ENCODE measurements at places on chromosomes 3 and 15. TPM values are rescaled to one million over a fixed set of nuclear protein-coding genes. Genes with fewer than 3 reads are reported as not detected.
A peak's percentile ranks its signal among the peaks of the same experiment; 100 is the strongest.

GRCh38 chr3:139280027-139280671 is 63.7 kb upstream of the MRPS22 start:
- no peak for DNase-seq

DNA sequence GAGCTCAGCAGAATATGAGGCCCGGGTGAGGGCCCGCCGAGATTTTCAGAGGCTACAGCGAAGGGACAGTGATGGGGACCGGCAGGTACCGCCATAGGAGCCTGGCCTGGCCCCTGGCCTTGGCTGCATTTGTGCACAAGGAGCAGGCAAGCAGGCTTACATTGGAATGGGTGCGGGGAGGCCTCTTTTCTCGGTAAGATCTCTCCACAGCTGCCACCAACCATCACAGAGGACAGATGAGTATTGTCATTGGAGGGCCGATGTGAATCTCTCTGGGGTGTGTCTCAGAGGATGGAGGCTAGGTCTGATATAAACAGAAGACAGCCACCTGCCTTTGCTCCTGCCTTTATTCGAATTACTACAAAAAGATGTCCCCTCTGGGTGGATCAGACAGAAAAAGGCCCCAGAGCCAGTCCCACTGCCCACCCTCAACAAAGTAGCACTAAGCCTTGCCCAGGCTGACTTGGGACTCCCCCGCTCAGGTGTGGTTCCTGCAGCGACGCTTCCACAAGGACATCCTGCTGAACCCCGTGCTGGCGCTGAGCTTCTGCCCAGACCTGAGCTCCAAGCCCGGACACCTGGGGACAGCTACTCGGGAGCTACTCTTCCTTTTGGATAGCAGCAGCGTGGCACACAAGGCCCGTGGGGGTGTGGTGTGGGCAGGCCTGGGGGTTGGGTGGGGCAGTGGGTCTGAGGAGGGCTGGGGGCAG is 5.4 kb downstream of the VWA5B2 start:
- no peak for DNase-seq

OR5H1 gene
- not detected for total RNA-seq

- no peak for DNase-seq
Measured at GRCh38 chr15:43975326-43975725, 148.5 kb downstream of the WDR76 start.

GRCh38 chr3:58492494-58492905 is 604 bp downstream of the KCTD6 start:
- DNase-seq = peak; percentile 36

- DNase-seq = no peak
Measured at GRCh38 chr15:81910355-81911021, 135.3 kb downstream of the MEX3B start.

GRCh38 chr3:22117091-22117490 is 366.1 kb upstream of the ZNF385D start:
- no peak for DNase-seq

DNA sequence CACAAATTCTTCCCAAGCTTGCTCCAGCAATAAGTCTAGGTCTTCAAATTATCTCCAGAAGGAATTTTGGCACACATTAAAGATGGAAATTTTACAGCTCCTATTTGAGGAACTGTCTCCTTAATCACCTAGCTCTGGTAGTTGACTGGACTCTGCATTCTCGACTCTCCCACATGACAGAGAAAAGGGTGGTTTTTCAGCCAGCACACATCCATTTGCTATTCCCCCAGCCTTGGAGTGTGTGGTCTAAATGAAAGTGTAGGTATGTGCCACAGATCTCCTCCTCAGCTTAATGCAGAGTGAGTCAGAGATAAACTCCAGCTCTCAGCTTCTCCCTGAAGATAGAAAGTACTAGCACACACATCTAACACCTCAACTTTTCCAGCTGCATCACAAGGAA is 62.2 kb upstream of the ALCAM start:
- no peak for DNase-seq

- no peak for DNase-seq
Measured at GRCh38 chr3:84904212-84904611, 54.6 kb upstream of the CADM2 start.

GRCh38 chr3:14631101-14631497 is 20.5 kb upstream of the CCDC174 start:
- no peak for DNase-seq

DNA sequence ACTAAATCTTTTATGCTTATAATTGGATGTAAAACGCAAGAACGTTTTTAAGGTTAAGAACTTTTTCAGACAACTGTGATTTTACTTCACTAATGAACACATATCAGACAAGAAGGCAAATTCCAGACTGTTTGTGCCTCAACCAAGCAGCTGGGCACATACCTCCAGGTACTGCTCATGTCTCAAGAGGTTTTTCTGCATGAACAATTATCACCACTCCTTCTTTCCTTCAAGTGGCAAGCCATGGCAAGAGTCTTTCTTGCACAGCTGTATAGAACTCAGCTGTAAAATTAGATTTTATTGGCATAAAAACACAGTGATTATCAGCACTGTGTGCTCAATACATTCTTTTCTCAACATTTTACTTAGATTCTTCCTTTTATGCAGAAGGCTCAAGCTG is 64.3 kb downstream of the FNDC3B start:
- peak; percentile 88 for DNase-seq

- no peak for DNase-seq
Measured at GRCh38 chr15:40296561-40297230, 11.0 kb downstream of the PLCB2 start.

- no peak for DNase-seq
Measured at GRCh38 chr3:134874737-134875413, 79.8 kb downstream of the EPHB1 start.

- no peak for DNase-seq
Measured at GRCh38 chr15:25062551-25063430, 108.0 kb downstream of the SNRPN start.

CCR5 gene
- total RNA-seq = not detected

PIF1 gene
- total RNA-seq = 43.9 TPM

GRCh38 chr3:68136411-68136810 is 482.0 kb upstream of the SUCLG2 start:
- DNase-seq = no peak

DNA sequence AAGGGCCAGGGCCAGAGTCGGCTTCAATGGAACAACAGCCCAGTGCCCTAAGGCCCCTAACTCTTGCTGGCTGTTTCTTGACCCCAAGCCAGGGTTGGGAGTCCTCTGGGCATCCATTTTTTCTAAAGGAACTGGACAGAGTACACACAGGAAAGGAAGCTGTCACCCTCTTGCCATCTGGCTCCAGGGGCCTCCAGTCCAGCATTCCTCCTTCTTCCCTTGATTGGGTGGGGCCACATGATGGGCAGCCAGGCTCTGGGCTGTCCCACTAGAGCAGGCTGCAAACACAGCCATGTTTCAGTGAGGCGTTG is 1.6 kb upstream of the GRAMD2A start:
- no peak for DNase-seq

DNA sequence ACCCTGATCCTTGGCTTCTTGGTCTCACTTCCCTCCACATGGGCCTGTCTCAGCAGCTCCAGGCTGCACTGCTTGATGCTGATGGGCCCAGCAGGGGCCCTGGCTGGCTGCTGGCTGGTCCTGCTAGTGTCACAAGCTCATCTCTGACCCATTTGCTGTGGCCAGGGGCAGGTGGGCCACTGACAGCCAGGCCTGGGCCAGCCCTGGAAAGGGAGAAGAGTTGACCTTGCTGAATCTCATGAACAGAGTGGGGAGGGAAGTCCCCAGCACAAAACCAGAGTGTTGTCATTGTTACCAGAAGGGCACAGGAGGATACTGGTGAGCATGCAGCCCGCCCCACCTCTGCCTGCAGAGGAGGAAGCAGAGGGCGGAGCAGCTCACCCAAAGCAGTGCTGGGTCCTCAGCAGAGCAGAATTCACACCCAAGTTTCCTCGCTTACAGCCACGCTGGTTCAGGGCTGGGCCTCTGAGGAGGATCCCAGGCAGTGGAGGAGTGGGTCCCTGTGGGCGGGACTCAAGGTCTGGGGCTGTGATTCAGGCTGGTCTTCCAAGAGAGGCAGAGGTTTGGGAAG is 7.6 kb upstream of the KLF15 start:
- DNase-seq = no peak

ACP3 gene
- 0.80 TPM for total RNA-seq

Data from LHCN-M2 (cell line).